Naive thymus-derived CD8-positive, alpha-beta T cell (primary cell): ENCODE measurements at places on chromosomes 1 and 21.

GRCh38 chr1:162006081-162006480 lies 17.6 kb downstream of the OLFML2B start:
- no peak for DNase-seq

DNA sequence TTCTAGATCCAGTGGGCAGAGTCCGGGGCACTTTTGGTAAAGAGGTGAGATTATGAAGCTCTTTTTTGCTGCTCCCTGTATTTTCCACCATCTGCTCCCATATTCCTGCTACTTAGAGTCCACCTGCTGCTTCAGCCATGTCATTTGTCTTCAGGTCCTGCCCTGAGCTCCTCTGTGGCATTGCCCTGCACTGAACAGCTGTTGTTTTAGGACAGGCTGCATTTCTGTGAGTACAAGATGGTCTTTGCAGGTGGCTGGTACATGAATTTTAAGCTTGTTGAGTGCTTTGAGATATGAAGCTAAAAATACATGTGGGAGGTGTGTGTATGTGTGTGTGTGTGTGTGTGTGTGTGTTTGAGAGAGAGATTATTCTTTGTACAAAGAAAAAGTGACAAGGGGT lies 21.9 kb downstream of the MT1HL1 start:
- DNase-seq, result no peak

GRCh38 chr1:192941722-192942411 lies 117.3 kb downstream of the UCHL5 start:
- DNase-seq, result no peak

GRCh38 chr1:43233631-43234030 lies 36.2 kb upstream of the TMEM125 start:
- no peak for DNase-seq

DNA sequence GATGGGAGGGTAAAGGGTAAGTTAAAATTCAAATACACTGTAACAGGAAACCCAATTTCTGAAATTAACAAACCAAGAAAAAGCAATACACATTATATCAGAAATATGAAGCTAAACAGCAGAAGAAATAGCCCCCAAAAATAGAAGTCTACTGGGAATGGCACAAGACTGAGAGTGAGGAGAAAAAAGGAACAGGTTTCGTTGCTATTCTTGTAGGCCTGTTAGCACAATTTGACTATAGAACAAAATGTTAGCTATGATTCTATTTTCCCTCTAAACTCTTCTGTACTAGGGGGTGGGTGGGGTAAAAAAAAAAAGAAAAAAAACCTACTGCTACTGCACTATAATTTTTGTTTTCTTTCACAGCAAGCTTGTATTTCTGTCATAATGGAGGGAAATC lies 12.5 kb downstream of the RBBP5 start:
- DNase-seq, result no peak

GRCh38 chr21:21246007-21246406 lies 247.8 kb downstream of the NCAM2 start:
- DNase-seq, result no peak

GRCh38 chr21:32279377-32279680 lies 480 bp upstream of the MIS18A start:
- DNase-seq, result no peak

- DNase-seq, result no peak
These were observed 1.1 kb downstream of the KRTAP10-12 start for GRCh38 chr21:44697811-44698734.

DNA sequence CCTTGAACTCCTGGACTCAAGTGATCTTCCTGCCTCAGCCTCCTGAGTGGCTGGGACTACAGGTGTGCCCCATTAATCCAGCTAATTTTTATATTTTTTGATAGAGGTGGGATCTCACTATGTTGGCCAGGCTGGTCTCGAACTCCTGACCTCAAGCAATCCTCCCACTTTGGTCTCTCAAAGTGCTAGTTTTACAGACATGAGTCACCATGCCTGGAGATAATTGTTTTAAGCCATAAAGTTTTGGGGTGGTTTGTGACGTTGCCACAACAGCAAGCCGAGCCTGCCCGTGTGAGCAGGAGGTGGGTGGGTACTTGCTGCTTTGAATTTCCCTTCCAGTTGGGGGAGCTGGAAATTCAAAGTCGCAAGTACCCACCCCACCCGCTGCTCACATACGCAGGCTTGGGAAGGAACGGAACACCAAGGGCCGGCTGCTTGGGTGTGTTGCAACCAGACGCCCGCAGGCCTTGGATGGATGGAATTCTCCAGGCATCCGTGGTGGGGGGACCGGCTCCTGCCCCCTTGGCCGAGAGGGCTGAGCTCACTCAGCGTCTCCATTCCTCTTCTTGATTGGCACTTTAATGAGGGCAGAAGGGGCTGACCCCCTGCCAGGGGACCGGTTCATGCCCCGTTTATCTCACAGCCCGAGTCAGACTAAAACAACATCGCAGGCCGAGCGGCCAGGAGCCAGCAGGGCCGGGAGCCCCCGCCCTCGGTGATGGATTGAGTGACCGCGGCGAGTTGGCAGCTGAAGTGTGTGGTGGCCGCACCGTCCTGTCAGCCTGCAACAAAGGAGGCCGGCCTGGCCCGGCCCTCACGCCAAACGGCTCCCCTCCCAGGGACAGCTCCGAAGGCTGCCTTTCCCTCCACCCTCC lies 78.1 kb downstream of the DHRS3 start:
- no peak for DNase-seq

DNA sequence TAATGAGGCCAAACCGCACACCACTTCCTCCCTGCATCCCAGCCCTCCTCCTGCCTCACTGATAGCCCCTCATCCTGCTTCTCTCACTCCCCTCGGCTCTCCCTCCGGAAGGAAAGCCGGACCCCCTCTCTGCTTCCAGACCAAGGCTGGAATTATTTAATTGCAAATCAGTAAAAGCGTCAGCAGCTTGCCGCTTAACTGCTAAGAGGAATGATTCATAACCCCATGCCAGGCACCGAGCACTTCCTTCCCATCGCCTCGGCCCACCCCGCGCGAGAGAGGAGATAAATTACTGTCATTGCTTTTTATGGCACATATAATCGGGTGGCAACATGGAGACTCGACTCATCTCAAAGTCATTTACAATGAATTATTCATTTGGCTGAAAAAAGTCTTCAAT lies 77.3 kb downstream of the UBIAD1 start:
- DNase-seq, result no peak

DNA sequence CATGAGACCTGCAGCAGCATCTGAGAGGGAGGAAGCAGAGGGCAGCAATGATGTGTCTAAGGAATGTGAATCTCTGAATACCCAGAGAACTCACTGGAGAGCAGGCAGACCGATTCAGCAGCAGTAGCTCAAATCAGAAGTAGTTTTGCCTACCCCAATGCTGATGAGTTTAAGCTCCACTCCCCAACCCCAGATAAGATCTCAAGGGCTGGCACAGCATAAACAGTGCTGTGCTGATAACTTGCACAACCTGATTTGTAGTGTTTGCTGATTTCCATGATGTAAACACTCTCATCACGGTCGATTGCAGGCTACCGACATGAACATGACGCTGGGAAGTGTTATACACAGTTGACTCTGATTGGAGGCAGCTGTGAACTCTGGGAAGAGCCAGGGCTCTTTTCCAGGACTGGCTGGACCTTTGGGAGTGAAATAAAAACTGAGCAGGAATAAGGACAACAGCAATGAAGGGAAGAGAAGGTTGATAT lies 11.2 kb upstream of the HMGCS2 start:
- DNase-seq, result no peak

GRCh38 chr1:22225858-22226589 lies 83.1 kb upstream of the WNT4 start:
- no peak for DNase-seq

DNA sequence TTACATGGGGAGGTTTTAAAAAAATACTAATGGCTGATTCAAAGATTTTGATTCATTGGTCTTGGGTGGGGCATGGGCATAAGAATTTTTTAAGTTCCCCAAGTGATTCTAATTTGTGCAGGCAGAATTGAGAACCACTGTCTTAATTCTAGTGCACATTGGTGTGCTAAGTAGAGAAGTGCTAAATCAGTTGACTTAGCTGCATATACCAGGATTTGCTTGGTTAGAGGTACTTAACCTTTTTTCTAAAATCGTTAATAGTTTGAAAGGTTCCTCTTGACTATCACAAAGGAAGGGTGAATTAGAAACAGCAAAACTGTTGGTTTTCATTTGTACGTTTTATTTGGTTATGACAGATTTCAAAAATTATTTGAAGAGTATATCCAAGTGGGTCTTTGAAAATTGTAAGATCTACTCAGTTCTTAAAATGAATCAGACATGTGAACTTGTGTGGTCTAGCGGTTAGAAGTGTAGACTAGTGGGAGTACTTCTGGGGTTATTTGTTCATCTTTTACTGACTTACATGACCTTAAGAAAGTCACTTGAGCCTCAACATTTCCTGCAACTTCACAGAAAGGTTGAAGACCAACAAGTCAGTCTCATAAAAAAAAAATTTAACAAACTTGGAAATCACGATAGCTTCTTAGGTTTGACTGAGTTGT lies 66.7 kb downstream of the RPAP2 start:
- peak; percentile 7 for DNase-seq

- no peak for DNase-seq
These were observed 196.9 kb downstream of the TBX15 start for GRCh38 chr1:118791094-118791691.

DNA sequence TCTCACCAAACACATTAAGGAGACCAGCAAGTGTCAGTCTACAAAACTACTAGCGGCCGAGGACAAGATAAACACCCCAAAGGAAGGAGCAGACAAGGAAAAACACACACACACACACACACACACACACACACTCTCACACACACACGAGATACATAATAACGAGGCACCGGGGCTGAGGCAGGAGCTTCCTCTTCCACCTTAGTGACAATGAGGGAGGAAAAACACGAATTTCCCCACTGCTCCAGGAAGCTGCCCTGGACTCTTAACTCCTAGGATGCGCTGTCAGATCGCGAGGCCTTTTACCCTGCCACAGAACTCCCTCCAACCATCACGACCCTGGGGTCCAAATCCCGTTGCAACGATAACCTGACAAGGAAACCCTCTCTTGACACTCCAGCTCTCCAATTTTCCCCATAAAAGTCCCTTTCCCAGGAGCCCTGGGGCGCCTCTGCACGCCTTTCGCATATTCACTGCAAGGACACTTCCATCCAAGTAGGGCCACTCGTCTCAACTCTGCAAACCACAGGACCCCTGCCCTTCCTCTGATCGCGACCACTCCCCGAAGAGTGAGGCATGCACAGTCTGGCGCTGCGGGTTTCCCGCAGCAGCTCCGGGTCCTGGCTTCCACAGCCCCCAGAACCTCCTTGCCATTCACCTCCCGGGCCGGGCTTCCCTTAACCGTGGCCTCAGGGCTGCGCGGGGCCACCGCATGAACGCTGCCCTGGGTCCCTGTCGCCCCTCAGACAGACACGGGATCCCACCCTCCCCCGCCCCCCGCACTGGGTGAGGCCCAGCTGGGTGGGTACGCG lies 581 bp downstream of the ETV3 start:
- no peak for DNase-seq

DNA sequence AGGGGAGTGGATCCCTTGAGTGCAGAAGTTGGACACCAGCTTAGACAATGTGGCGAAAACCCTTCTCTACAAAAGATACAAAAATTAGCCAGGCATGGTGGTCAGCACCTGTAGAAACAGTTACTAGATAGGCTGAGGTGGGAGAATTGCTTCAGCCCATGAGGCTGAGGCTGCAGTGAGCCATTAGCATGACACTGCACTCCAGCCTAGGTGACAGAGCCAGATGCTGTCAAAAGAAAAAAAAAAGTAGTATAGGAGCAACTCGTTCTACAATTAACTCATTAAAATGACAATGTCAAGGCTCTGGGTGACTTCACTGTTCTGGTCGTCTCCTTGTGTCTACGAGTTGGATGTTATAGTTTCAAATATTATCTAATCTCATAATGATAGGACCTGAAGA lies 370.6 kb upstream of the NCAM2 start:
- no peak for DNase-seq
